Dermis microvascular lymphatic vessel endothelial cell (primary cell): ENCODE measurements at places on chromosomes 1 and 21.
A peak's percentile ranks its signal among the peaks of the same experiment; 100 is the strongest.

DNA sequence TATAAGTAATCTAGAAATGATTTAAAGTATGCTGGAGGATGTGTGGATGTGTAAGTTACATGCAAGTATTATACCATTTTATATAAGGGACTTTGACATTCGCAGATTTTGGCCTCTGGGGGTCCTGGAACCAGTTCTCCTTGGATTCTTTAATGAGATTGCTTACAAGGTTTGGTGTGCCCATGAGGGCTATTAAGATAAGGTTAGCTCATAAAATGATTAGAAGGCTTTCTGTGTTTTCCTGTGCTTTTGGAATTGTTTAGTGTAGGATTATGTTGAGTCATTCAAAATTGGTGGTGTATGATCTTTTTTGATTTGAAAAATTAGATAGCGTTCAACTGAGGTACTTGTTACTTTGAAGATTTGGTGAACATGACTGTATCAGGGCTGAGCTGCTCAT lies 5.6 kb downstream of the USP25 start:
- DNase-seq = no peak

DNA sequence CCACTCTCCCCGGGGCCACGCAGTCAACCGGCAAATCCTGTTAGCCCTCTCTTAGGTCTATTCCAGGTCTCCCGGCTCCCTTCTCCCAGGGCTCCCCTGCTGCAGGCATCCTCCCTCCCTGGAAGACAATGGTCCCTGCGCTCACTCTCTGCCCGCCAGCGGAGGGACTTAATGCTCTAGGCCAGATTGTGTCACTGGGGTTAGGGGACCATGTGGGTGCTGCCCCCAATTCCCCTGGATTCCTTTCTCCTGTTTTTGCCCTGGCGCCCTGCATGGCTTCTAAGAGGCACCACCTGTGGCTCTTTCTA lies 8.2 kb downstream of the FAM131C start:
- no peak for DNase-seq

DNA sequence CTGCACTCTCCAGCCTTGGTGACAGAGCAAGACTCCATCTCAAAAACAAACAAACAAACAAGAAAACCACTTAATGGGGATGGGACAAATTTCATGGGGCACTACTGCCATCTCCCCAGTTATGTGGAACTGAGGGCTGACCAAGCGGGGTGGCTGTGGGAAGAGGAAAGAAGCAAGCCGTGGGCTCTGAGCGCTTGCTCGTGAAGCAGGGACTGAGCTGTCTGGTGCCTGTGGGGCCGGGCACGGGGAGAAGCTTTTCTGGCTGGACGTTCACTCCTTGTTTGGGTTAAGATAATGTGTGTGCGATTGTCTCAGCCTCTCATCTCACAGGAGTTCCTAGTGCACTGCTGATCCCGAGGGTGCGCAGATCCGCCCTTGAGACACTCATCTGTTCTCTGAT lies 22.0 kb upstream of the KIF26B start:
- no peak for DNase-seq

GRCh38 chr1:171061425-171062143 lies 29.1 kb upstream of the FMO3 start:
- no peak for DNase-seq

- DNase-seq = no peak
Measured at GRCh38 chr1:209586221-209586740, 2.8 kb downstream of the CAMK1G start.

DNA sequence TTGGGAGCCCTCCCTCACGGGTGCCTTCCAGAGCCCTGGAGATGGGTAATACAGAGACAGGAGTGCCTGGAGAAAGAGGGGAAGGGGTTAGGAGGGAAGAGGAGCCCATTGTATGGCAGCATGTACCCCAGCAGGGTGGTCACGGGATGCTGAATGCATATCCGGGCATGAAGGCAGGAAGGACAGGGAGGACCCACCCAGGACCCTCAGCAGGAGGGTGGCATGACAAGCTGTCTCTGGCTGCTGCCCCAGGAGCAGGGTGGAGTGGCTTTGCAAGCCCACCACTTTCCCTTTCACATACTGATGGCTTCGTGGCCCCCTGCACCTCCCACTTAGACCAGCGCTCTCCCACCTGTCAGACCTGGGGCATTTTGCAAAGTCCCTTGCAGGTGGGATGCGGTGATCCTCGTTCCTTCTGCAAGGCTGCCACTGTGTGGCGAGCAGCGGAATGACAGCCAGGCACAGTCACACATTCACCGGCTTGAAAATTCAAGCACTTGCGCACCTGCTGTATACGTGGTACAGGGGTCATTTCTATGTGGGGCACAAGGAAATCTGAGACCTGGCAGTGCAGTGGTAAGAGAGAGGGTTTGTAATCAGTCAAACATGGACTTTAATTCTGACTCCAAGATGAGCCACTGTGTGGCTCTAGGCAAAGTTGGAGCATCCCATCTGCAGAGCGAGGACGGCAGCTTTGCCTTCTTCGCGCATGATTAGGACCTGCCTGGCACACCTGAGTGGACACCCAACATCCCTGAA lies 53.2 kb upstream of the TMEM51 start:
- peak; percentile 35 for DNase-seq

DNA sequence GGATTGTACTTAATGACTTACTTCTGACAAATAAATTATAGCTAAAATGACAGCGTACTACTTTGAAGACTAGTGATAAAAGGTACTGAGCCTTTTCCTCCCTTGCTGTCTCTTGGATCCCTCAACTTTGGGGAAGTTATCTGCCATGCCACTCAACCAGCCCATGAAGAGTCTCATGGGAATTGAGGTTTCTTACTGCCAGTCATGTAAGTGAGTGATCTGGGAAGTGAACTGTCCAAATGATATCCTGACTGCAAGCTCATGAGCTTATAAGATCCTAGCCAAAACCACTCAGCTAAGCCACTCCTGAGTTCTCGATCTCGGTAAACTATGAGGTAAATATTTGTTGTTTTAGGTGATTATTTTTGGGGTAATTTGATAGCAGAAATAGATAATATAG lies 247.8 kb downstream of the NCAM2 start:
- no peak for DNase-seq
